ENCODE measurements at places on chromosomes 5 and 9. TPM values are rescaled to one million over a fixed set of nuclear protein-coding genes. Genes with fewer than 3 reads are reported as not detected.
A peak's percentile ranks its signal among the peaks of the same experiment; 100 is the strongest.

- peak; percentile 64 for DNase-seq
Observed at GRCh38 chr9:95131023-95131943, 186.2 kb downstream of the FANCC start.

GRCh38 chr9:127835991-127836516, 18.4 kb downstream of the ENG start:
- DNase-seq = peak; percentile 90

DNA sequence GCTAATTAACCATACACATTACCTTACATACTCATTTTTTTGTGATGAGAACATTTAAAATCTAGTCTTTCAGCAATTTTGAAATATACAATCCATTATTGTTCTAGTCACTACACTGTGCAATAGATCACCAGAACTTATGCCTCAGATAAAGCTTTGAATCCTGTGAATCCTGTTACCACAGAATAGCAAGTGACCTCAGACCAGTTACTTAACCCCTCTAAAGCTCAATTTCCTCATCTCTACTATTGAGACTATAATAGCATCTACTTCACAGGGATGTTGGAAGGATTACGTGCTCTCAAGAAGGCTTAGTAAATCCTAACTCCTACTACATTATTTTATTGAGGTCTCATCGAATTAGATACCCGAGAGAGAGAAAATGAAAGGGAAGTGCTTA, 60.2 kb upstream of the PIP5K1B start:
- DNase-seq = no peak

- DNase-seq = no peak
Observed at GRCh38 chr9:36791222-36791950, 218.7 kb downstream of the MELK start.

- no peak for DNase-seq
Observed at GRCh38 chr9:81137976-81138568, 551.3 kb downstream of the TLE1 start.

DNA sequence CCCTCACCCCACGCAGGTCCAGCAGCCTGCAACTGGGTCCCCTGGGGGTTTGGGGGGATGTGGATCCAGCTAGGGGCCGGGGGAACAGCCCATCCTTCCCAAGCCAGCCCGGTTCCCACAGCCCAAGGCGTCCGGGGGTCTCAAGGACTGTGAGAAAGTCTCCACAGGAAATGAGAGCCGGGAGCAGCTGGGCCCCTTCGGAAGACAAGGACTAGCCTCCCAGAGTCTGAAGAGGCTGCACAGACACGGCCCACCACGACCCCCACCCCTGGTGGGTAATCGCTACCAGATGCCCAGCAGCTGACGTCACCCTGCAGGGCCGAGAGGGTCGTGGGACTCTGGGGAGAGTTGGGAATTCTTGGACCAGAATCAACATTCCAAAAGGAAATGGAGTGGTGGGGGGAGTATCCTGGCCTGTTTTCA, 10.5 kb downstream of the SH2D3C start:
- peak; percentile 89 for DNase-seq

GRCh38 chr5:6083311-6083978, 294.9 kb downstream of the MED10 start:
- no peak for DNase-seq

DNA sequence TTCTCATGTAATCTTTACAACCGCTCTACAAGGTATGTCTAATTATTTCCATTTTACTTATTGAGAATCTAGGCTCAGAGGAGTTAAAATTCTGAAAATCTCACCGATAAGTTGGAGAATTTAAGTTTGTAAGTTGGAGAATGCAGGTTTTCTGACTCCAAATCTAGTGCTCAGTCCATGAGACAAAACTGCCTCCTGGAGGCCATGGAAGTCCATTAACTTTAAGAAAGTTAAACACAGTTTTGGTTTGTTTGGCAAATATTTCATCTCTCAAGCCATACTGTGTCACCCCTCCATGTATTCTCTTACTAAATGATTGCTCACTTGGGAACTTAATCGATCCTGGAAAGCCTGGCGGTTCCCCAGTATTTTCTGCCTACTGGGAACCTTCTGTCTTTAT, 52.6 kb downstream of the INIP start:
- DNase-seq = peak; percentile 12

DNA sequence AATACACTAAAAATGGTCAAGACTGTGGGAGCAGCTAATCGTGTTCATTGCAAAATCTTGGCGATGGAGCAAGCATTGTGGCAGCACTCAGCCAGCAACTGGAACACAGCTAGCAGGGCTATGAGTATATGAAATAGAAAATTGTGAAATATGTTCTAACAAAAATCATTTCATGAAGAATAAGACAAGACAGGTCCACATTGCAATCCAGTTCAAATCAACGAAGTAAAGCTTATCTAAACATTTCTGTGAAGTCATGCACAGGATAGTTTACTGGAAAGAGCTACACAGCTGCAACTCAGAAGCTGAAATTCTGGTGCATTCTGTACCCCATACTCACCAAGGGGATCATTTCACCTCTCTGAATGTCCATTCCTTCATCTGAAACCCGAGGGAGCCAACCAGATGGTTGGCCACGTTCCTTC, 5.3 kb upstream of the NFIL3 start:
- no peak for DNase-seq

DNA sequence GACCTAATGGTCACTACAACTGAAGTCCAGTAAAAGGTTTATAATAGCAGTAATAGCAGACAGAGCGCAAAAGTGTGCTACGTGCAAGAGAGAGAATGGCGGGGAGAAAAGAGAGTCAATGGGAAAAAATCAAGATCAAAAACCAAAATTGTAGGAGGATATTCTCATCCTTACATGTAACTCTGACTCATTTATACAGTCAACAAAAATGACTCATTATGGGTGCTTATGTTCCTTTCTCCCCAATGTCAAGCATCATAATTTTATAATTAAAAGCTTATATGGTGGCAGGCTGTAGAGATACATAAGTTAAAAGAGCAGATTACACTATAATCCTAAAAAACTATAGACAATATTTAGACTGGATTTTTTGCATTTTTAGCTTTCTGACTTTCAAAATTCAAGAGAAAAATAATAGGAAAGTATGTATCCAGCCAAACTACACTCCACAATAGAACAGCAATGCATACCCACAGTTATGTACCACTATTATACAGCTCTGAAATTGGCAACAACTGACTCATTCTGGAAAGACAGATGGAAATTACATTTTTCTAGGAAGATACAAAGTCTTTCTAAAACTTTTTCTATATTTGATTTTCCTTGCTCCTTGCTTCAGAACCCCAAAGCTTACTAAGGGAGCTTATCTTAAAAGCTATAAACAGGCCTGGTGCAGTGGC, 78.4 kb downstream of the PLPP1 start:
- peak; percentile 48 for DNase-seq

GRCh38 chr5:159135896-159136531, 36.3 kb upstream of the EBF1 start:
- peak; percentile 48 for DNase-seq

GRCh38 chr5:59685191-59685530, 208.4 kb downstream of the PDE4D start:
- DNase-seq = no peak

- no peak for DNase-seq
Observed at GRCh38 chr9:84950879-84951811, 281.6 kb downstream of the NTRK2 start.

DNA sequence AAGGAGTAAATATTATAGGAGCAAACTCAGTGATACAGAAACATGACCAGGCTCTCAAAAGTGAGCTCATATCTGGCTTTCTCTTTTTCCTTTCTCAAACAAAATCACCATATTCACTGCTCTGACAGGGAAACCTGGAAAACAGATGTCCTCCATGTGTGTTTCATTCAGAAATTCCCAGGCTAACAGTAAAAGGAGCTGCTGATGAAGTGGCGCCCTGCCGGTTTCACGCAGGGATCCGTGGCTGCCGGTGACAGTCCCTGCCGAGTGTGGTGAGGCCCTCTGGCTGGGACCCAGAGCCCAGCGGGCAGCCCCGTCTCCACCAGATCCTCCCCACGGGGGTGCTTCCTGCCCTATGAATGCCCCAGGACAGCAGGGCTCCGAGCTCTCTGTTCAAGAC, 208.1 kb downstream of the GNA14 start:
- DNase-seq = peak; percentile 38

DNA sequence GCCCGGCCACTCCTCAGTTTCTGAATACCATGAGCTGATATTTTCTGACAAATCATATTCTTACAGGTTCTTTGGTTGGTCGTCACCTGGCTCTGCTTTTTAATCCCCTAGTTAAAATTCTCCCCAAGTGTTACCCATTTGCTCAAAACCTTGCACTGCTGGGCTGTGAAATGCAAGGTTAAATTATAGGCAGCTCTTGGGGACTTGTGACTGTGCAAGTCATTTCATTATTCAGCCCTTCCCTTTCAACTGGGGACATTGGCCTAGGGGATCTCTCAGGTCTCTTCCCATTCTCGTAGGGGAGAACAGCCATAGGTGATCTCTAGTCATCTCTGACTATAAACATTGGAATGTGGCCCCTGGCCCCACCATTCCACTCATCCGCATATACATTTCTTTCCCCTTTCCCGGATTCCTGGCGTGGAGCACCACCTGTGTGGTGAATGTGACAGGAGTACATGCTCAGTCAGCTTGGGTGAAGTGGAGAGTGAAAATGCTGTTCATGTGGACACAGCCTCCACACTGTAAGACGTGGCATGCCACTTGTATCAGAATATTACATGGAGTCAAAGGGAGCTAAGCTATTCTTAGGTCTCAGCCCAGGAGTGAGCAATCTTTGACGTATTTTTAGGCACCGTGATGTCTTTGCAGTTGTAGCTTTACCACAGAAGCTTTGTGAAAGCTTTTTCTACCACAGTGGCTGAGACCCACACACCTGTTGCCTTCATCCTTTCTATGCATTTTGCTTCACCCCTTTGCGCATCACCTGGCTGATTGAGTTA, 386.7 kb downstream of the KDM4C start:
- no peak for DNase-seq

- DNase-seq = peak; percentile 82
Observed at GRCh38 chr9:130240410-130241197, 25.0 kb upstream of the HMCN2 start.

ACSL6 gene
- 0.65 TPM for total RNA-seq

OR1L4 gene
- total RNA-seq = not detected

SPINK4 gene
- total RNA-seq = not detected

SPATA31E1 gene
- not detected for total RNA-seq

FOXI1 gene
- total RNA-seq = not detected

ADAMTS16 gene
- not detected for total RNA-seq
